Thoracic aorta (tissue), 2 donors: ENCODE measurements at places on chromosomes 2 and 18.

DNA sequence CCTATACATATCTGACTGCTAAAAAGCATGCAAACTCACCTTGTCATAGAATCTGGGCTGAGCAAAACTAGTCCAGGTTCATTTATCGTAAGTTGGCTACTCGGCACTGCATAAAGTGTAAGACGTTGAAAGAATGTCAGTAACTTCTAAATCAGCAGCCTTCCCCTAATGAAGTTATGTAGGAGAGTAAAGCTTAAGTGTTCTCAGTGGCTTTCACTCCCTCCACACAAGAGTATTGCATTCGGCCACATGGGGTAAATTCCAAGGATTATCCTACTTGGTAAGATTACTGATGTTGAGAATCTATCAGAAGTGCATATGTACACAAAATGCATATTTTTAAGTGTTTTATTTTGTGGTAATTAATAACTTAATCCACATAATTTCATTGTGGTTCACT lies 130.1 kb downstream of the LCLAT1 start:
- H3K4me3 ChIP-seq: no peak overlapping the region
- no peaks in the 10 kb centered on the region for H3K4me1 ChIP-seq
- DNase-seq: no peak

- H3K27ac ChIP-seq: no peak overlapping the region
- no peaks in the 10 kb centered on the region for H3K36me3 ChIP-seq
- no peak overlapping the region for H3K4me3 ChIP-seq
- peaks cover 13% of the 10 kb centered on the region for H3K4me1 ChIP-seq
- no peaks in the 10 kb centered on the region for H3K27me3 ChIP-seq
Measured at GRCh38 chr2:19574778-19575260, 216.4 kb upstream of the OSR1 start.

DNA sequence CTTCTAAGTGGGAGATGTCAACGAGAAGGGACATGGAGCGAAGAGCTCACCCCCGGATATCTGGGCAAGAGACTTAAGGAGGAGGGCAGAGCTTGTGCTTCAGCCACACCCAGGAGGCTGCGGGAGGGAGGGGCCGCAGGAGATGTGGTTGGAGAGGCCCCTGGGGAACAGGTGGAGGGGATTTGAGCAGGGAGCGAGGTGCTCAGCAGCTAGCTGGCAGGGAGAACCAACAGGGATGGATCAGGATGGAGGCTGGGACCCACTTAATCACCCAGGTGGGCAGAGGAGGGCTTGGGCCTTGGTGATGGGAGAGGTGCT lies 78.3 kb downstream of the MBP start:
- H3K36me3 ChIP-seq: no peaks in the 10 kb centered on the region
- peak overlapping the region; percentile 47 for H3K27ac ChIP-seq
- H3K4me3 ChIP-seq: no peak overlapping the region
- DNase-seq: no peak
- no peaks in the 10 kb centered on the region for H3K27me3 ChIP-seq

DNA sequence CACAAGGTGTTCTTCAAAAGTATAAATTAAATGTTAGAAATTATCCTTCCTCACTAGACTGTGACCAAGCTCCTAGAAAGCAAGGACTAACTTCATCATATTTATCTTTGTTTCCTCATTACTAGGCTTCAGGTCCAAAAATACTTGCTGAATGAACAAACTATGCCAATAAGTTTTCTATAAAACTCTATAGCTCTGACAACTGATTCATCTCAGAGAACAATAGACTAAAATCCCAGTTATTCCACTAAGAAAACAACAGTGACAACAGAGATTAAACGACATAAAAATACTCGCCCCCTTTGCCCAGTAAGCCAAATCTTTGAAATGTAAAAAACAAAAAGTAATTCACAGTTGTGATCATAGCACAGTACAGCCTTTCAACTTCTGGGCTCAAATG lies 13.6 kb downstream of the TLK1 start:
- H3K27ac ChIP-seq: no peak overlapping the region
- no peak overlapping the region for H3K4me3 ChIP-seq
- peaks cover 23% of the 10 kb centered on the region for H3K4me1 ChIP-seq
- H3K27me3 ChIP-seq: no peaks in the 10 kb centered on the region
- no peak for DNase-seq

DNA sequence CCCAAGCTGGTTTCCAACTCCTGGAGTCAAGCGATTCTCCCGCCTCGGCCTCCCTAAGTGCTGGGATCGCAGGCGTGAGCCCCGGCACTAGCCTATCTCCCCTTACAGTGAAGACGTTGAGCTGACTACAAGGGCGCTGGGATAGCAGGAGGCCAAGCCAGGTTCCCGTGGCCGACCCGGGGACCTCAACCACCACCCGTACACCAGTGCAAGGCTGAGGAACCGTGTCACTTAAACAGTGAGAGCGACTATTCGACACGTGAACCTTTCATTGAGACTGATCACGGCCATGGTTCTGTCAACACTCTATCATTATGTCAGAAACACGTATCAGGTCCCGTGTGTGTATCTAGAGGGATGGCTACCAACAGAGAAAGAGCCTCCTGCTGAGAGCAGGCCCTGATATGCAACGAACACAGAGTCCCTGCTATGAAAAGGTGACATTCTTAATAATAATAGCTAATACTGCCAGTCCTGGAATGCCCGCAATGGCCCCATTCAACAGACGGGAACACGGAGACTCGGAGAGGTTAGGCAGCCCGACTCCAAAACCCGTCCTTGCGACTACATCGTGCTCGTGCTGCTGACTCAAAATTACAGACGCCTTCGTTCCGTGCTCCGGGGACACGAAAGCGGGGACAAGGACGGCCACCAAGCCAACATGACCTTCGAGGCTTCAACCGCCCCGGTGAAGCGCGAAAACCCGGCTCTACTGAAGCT lies 833 bp downstream of the AFG3L2 start:
- no peak for DNase-seq
- H3K36me3 ChIP-seq: no peaks in the 10 kb centered on the region
- peak overlapping the region; percentile 99 for H3K27ac ChIP-seq
- peak overlapping the region; percentile 83 for H3K4me3 ChIP-seq
- peaks cover 8% of the 10 kb centered on the region for H3K4me1 ChIP-seq

DNA sequence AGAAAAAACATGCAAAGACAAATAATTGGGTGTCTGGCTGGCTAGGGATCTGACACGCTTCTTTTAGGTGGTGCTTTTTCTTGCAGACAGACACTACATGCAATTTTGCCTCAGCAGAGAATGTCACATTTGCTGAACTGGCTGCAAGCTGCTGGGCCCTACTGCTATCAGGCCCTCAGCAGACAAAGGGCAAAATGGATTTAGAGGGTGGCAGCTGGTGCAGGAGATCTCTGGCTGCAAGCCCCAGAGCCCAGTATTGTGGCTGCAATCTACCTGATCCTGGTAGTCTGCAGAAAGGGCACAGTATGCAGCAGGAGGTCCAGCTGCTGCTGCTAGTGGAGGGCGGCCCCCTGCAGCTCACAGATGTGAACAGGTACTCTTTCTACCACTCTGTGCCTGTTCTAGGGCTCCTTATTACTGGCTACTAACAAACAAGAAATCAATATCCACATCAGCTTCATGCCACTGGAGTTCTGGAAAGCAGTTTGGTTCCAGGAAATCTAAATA lies 796.7 kb upstream of the CELF4 start:
- H3K27ac ChIP-seq: no peak overlapping the region
- H3K4me1 ChIP-seq: no peaks in the 10 kb centered on the region
- no peaks in the 10 kb centered on the region for H3K27me3 ChIP-seq

- H3K36me3 ChIP-seq: no peaks in the 10 kb centered on the region
- no peaks in the 10 kb centered on the region for H3K4me1 ChIP-seq
- no peak overlapping the region for H3K4me3 ChIP-seq
- H3K27ac ChIP-seq: no peak overlapping the region
- DNase-seq: no peak
Measured at GRCh38 chr2:230887342-230887741, 22.6 kb downstream of the ITM2C start.

- DNase-seq: peak; percentile 71
- H3K36me3 ChIP-seq: no peaks in the 10 kb centered on the region
- H3K4me1 ChIP-seq: peaks cover 24% of the 10 kb centered on the region
Measured at GRCh38 chr2:11697103-11697871, 27.3 kb upstream of the NTSR2 start.

DNA sequence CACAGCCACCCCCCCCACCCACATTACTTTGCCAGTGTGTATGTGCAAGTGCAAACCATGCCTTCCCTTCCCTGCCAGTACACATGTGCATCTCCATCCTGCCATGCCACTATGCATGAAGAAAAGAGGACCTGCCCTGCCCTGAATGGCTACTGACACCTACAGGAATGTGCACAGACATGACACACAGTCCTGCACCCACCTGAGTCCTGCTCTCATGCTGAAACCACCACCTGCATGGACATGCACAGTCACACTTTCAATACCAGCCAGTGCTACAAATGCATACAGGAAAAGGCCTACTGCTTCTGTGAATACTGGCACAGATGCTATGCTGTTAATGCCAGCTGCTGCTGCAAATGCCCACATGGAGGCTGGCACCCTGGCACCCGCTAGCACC lies 334.4 kb upstream of the DLGAP1 start:
- H3K27me3 ChIP-seq: no peaks in the 10 kb centered on the region
- no peak for DNase-seq
- no peak overlapping the region for H3K4me3 ChIP-seq
- no peaks in the 10 kb centered on the region for H3K4me1 ChIP-seq
- no peaks in the 10 kb centered on the region for H3K36me3 ChIP-seq
- H3K27ac ChIP-seq: no peak overlapping the region

- H3K36me3 ChIP-seq: no peaks in the 10 kb centered on the region
- H3K27me3 ChIP-seq: no peaks in the 10 kb centered on the region
- no peak overlapping the region for H3K27ac ChIP-seq
Measured at GRCh38 chr2:162125138-162125537, 26.9 kb downstream of the GCG start.

DNA sequence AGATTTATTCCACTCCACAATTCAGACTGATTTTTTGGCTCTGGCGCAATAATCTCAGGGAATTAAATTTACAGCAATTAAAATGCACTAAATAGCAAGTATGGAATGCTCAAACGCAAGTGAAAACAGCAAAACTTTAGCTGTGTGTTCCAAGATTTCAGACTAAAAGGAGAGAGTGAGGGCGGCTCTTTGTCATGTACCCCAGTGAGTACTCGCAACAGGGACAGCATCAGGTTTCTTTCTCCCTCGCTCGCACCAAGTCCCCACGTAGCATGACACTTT lies 1.1 kb downstream of the ROCK2 start:
- no peak for DNase-seq
- peak overlapping the region; percentile 82 for H3K4me3 ChIP-seq
- peaks cover 39% of the 10 kb centered on the region for H3K4me1 ChIP-seq
- H3K27me3 ChIP-seq: no peaks in the 10 kb centered on the region
- H3K36me3 ChIP-seq: no peaks in the 10 kb centered on the region
- peak overlapping the region; percentile 100 for H3K27ac ChIP-seq

DNA sequence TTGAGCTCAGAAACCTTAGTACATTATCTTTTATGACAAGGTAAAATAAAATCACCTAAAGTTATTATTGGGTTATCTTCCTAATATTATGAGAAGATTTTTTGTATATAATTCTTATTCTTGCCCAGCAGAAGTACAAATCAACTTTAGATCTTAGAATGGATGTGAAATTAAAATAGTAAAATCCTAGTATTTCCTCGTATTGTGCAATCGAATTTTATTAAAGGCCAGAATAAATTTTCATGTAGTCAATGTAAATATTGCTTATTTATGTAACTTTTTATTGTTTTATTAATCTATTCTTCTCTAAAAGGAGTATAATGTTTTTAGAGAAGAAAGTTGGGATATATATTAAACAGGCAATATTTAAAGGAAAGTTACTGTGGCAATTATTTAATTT lies 12.7 kb downstream of the MARS2 start:
- no peaks in the 10 kb centered on the region for H3K27me3 ChIP-seq
- no peak overlapping the region for H3K27ac ChIP-seq
- H3K36me3 ChIP-seq: no peaks in the 10 kb centered on the region
- H3K4me3 ChIP-seq: no peak overlapping the region
- no peak for DNase-seq

GRCh38 chr18:58438161-58438957 lies 190.5 kb downstream of the ALPK2 start:
- H3K4me1 ChIP-seq: no peaks in the 10 kb centered on the region
- no peak overlapping the region for H3K27ac ChIP-seq
- no peaks in the 10 kb centered on the region for H3K36me3 ChIP-seq
- no peaks in the 10 kb centered on the region for H3K27me3 ChIP-seq
- H3K4me3 ChIP-seq: peak overlapping the region; percentile 52

GRCh38 chr2:27370816-27371620 lies 602 bp downstream of the SNX17 start:
- peak overlapping the region; percentile 88 for H3K27ac ChIP-seq
- peak overlapping the region; percentile 84 for H3K4me3 ChIP-seq

DNA sequence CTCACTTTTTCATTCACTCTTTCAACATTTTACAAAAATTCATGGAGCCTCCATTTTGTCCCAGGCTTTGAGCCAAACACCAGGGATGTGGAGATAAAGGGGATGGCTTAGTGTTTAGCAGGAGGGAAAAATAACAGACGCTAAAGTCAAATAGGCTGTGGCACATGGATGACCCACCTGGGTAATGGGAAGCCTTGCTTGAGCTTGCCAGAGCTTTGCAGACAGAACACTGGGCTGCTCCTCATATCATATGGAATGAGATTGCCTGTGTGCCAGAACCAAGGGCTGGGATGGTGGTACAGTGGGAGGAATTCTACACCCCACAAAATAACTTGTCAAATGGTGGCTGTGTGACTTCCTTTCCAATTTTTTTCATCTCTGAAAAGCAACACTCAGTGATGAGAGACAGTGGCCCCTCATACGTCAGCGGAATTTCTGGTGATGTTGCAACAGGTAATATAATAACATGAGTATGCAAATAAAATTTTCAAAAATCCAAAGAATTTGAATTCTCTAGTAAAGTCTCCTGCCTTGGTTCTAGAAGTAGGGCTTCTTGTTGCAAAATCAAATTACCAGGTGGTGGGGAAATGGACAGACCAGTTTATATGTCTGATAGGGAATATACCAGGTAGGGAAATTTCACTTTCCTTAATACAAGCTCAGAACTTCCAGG lies 252.9 kb downstream of the CLIP4 start:
- DNase-seq: no peak
- peaks cover 3% of the 10 kb centered on the region for H3K27me3 ChIP-seq
- no peaks in the 10 kb centered on the region for H3K36me3 ChIP-seq

- no peaks in the 10 kb centered on the region for H3K4me1 ChIP-seq
- DNase-seq: no peak
- no peak overlapping the region for H3K4me3 ChIP-seq
- H3K36me3 ChIP-seq: no peaks in the 10 kb centered on the region
- no peaks in the 10 kb centered on the region for H3K27me3 ChIP-seq
Measured at GRCh38 chr18:76412818-76413565, 82.0 kb downstream of the ZNF516 start.

- H3K36me3 ChIP-seq: no peaks in the 10 kb centered on the region
- no peak overlapping the region for H3K27ac ChIP-seq
- H3K27me3 ChIP-seq: no peaks in the 10 kb centered on the region
- H3K4me3 ChIP-seq: no peak overlapping the region
Measured at GRCh38 chr2:127048969-127049897, 57.7 kb downstream of the BIN1 start.

DNA sequence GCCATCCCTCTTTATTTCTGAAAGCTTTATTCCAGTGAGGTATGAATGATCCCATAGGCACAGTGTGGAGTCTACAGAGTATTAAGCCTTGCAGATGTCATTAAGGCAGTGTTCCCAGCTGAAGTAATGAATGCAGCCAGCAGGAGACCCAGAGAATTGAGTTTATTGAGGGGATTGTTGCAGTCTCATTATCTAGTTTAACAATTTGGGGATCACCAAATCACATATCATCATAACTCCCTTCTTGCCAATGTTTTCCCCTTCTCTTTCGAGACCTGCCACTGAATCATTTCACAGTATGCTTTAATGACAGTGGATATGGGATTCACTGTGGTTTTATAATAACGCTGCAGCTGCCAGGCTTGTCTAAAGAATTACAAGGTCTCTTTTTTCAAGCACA lies 249.3 kb upstream of the FSHR start:
- H3K27me3 ChIP-seq: no peaks in the 10 kb centered on the region
- H3K4me3 ChIP-seq: no peak overlapping the region
- DNase-seq: no peak
- no peaks in the 10 kb centered on the region for H3K36me3 ChIP-seq
